ENCODE measurements at places on chromosomes 7 and 10.

DNA sequence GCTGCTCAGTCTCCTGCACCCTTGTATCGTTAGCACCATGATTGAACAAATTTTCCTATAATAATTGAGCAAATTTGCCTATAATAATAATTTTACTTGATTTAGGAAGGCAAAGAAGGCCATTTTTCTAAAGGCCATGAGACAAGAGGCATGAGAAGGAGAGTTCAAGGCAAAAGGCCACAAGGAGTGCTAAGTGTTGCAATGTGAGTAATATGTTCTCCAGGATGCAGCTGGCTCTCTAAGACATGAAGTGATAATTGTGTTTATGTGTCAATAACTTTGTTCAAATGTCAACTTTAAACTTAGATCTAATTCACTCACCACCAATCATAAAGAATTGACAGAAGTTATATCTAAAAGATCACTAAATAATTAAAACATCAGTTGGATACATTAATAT is 53.8 kb downstream of the SGCE start:
- no peak for DNase-seq

DNA sequence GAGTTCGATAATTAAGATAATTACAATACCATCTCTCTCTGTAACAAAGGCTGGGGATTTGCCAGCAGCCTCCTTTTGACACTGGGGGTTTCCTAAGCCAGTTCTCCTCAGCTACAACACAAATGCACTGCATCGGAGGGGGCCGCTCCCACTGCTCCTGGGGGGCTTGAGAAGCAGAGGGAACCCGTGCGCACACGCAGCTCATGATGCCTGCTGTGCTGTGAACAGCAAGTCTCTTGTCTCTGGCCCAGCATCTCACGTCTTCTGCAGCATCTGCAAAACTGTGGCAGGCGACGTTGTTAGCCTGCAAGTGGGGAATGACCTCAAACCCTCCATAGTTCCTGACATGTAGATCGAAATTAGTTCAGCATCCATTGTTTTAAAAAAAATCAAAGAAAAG is 5.5 kb downstream of the VIPR2 start:
- no peak for DNase-seq

- no peak for DNase-seq
These were observed 90.1 kb downstream of the HIF1AN start for GRCh38 chr10:100625816-100626215.

- peak; percentile 86 for DNase-seq
These were observed at the start of gene YKT6 for GRCh38 chr7:44200699-44201461. TSS of gene YKT6 (plus strand) at chr7:44200978. CDS start at chr7:44201136, 158 bp downstream.

DNA sequence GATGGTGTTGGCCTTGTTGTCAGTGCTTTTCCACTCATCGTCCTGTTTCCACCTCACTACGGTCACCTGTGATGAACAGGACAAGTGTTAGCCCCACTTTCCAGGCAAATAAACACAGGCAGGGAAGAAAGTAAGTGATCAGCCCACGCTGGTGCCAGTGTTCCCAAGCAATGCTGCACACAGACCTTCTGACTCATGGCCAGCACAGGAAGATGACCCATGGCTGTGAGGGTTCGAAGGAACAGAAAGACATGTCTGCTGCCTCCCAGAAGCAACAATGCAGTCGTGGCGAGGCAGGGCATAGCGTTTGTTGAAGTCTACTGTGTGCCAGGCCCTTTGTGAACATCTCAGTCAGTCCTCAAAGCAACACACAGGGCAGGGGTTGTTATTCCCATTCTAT is 35.7 kb downstream of the SLC29A3 start:
- DNase-seq = no peak

GRCh38 chr7:142954680-142955268 is 7.4 kb downstream of the KEL start:
- DNase-seq = no peak

- DNase-seq = no peak
These were observed 68.1 kb downstream of the CNOT4 start for GRCh38 chr7:135441791-135442190.

DNA sequence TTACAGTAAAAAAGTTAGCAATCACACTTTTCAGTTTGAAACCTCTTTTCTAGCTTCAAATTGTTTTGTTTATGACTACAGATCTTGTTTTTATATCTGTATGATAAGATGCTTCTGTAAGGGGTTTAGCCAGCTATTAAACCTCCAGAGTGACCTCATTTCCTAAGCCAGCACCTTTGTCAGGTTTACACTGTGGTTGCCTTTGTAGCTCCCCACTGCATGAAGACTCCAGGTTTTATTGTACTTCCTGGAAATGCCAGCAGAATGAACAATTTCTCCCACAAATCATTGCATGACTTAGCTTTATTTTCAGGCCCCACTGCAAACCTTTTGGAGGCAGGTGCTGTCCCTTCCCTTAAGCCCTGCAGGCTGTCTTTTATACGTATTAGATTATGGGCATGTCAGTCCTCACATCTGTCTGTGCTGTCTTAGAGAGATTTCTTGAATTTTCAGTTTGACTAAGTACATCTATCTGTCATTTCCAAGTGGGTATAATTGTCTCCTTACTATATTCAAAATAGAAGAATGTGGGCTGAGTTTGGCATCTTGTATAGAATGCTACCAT is 8.2 kb upstream of the AGR3 start:
- DNase-seq = no peak

DNA sequence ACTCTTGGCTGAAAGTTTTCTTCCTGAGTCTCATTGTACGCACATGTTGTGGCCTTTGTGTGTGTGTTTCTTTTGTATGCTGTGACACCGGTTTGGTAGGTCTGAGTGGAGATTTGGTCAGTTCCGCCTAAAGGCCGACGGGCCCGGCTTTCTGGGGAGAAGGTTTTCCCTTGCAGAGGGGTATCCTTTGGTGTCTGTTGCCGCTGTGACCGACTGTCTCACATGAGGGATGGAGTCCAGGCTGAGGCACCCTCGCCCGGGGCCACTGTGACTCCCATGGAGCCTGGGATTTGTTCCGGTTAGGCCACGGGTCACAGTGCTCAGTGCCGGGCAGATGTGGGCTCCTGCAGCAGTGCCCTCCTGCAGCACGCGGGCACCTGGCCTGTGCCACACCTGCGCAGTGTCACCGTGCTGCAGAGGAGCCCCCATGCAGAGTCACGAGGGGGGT is 19.4 kb downstream of the INPP5A start:
- no peak for DNase-seq

GRCh38 chr7:121369462-121369861 is 26.6 kb downstream of the FAM3C start:
- no peak for DNase-seq

DNA sequence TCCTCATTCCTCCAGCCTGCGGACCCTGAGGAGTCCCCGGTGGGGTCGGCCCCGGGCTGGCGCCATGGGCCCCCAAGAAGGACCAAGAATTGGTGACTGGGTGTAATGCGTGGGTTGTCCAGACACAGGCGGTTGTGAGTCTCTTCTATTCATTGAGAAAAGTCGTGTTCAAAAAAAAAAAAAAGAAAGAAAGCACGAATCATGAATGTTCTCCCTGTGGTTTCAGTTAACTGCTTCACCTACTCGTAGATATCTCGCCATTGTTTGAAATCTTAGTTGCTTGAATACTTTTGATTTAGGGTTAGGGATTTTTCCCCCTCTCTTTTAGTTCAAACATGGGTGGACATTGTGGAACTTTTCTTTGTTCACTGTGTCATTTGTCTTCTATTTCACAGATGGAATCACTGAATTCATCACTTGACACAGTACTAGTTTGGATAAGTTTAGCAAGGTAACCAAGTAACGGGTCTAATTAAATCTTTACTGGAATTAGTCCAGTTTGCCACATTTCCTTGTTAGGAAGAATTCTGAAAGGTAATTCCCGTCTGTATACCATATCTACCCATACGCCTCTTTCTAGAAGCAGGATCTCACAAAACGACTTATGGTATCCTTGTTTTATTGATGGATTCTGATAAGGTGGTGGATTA is 775 bp downstream of the STARD3NL start:
- no peak for DNase-seq

- no peak for DNase-seq
These were observed 99.3 kb upstream of the DDC start for GRCh38 chr7:50664461-50664922.

GRCh38 chr7:106823631-106824030 is 41.5 kb upstream of the PIK3CG start:
- no peak for DNase-seq

GRCh38 chr7:111324228-111324627 is 233.3 kb downstream of the LRRN3 start:
- no peak for DNase-seq

DNA sequence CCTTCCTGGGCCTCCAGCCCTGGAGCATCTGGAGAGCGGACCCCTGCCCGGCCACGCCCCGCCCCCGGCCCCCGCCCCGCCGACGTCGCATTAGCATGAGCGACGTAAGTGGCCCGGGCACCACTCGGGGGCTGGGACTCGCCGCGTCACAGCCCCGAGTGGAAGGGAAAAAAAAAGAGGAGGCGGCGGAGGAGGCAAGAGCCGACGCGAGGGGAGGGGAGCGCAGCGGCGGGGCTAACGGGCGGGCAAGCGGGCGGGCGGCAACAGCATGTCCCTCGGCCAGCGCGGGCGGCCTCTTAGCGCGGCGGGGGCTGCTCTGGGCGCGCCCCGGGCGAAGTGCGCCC is at the start of gene SLC18A3:
Gene SLC18A3 (plus strand): TSS at position 197 of the 344 bp plus-strand sequence. CDS start 431 bp downstream, outside the sequence.
- DNase-seq = no peak

GRCh38 chr7:32761451-32762205 is 129.9 kb downstream of the KBTBD2 start:
- DNase-seq = no peak

DNA sequence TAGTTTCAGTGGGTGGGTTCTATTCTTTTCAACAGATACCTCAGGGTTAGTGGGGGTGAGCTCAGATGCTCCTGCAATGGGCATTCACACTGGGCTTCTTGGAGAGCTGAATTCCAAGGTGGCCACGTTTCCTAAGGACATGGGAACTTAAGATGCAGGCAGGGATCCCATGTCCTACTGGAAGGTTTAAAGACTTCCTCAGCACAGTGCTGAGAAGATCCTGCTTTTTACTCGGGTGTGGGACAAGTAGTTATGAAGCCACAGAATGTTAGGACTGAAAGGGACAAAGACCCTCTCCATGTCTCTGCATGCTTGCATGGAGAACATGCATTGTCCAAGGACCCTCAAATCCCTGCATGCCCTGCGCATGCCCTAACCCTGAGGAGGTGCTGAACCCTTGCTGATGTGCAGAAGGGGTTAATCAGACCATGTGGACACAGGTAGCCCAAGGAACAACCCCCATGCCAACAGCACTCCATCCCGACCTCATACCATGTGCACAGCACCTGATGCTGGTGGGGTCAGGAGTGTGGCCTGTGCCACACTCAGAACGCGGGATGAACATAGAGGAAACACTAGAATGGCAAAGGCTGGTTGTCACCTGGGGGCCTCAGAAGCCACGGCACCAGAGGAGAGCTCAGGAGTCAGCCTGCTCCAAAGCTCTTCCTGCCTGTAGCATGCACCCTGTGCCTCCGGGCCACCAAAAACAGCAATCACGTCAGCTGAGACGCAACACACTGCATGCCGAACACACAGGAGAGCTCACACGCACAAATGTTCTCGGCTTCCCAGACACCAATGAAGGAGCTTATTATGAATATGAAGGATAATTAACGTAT is 15.2 kb downstream of the IL2RA start:
- DNase-seq = no peak

DNA sequence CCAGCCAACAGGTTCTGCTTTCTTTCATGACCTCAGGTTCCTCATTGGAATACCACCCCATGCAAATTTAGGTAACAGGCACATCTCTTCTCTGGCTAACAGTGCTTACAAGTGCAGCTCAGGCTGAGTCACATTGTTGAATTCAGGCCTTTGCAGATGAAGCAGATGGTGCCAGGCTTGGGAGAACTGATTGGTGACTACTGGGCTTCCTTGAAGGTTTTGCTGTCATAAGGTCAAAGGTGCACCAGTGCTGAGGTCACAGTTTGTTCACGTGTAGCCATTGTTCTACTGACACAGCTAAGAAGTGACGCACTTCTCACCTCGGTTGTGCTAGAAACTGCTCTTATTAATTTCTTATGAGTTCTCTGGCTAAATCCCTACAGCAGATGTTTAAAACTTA is 128.6 kb upstream of the BMPER start:
- DNase-seq = no peak

DNA sequence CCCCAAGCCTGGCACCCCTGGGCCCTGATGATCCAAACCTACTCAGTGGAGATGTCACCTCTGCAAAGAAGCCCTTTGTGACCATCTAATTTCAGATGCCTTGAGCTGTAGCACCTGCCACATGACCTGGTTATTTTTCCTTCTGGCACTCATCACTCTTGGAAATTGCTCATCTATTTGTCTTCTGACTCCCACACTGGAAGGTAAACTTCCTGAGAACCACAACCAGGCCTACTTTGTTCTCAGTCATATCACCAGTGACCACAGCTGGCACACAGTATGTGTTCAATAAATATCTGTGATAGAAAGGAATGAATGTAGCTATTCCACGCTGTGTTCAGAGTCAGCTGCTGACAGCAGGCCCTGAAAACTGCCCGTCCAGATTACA is 97.1 kb downstream of the SH3PXD2A start:
- DNase-seq = no peak

- DNase-seq = peak; percentile 28
These were observed 4.2 kb downstream of the ELN start for GRCh38 chr7:74032191-74032490.

DNA sequence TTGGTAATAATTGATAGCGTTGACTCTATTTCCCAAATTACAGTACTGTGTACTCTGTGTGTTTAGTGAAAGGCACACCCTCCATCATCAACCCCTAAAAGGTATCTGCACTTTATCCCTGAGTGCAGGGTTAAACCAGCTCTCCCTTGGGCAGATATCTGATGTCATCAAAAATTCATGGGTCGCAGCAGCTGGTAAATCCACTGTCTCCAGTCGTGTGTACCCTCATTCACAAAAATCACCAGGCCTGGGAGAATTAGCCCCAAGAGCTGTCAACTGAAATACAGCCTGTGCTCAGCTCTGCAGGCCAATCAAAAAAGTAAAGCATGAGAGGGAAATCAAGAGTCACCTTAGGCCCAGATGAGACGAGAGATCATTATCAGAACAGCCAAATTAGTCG is 103.7 kb downstream of the HIP1 start:
- DNase-seq = no peak

- DNase-seq = no peak
These were observed 21.6 kb downstream of the PDZD8 start for GRCh38 chr10:117353684-117354083.

DNA sequence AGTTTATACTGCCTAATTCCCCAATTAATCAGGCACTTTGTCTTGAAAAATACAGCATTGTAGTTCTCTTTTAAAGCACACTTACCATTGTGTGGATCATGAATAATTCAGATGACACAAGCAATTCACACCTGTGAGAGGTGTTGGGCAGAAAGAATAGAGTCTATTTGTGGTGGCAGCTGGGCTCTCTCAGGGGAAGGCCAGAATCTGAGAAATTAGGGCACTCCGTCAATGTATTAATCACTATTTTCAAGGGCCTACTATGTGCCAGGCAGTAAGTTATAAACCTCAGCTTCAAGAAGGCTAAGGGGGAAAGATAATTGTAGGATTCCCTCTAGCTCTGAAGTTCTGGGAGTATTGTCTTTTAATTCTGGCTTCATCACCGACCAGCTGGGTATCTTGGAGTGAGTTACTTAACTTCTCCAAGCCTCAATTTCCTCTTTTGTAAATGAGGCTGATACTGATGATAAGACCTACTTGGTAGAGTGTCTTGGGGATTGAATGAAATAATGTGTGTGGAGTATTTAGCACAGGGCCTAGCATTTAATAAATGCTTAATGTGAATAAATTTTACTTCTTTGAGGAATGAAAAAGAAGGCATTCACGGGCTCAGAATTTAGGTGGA is 2.5 kb downstream of the CHN2 start:
- no peak for DNase-seq
